ENCODE measurements at places on chromosomes 12 and 14. TPM values are rescaled to one million over a fixed set of nuclear protein-coding genes. Genes with fewer than 3 reads are reported as not detected.

VSX2 gene
- not detected for total RNA-seq

RPS6KA5 gene
- total RNA-seq = 31.9 TPM

MYH6 gene
- not detected for total RNA-seq

OR10P1 gene
- not detected for total RNA-seq

KCNA5 gene
- total RNA-seq = not detected
